ENCODE measurements at places on chromosomes 1 and 21.

GRCh38 chr1:23244256-23244761 is 27.0 kb upstream of the HTR1D start:
- no peak for DNase-seq

- no peak for DNase-seq
Measured at GRCh38 chr1:210233495-210234328, 1.1 kb downstream of the SERTAD4 start.

DNA sequence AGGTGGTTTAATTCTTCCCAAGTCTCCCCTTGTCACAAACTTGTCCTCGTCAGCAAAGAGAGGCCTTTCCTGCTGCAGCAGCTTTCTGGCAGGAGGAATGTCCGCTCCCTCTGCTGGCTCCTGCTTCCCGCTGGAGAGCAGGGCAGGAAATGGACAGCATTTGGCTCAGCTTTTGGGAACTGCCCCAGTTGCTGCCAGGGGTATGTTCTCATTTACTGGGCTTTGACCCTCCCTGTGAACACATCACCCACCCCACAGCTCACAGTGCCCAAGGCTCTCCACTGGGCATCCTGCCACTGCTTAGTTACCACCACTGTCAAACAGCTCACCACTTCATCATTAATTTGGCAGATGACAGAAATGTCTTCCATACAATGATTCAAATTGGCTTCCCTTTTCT is 75.4 kb downstream of the MRPL37 start:
- no peak for DNase-seq

DNA sequence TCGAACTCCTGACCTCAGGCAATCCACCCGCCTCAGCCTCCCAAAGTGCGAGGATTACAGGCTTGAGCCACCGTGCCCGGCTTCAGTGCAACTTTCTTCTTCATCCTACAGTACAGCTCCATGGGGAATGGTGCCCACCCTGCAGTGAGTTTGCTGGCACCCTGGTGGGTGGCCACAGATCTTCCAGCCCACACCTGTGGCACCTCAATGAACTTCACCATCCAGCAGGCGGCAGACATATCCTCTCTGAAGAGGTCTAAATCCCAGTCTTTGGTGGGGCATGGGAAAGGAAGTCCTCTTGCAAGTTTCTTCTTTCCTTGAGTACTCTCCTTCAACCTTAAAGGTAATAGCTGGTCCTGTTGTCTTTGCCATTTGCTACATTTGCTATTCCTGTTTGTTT is 18.1 kb upstream of the ZBTB8A start:
- no peak for DNase-seq

DNA sequence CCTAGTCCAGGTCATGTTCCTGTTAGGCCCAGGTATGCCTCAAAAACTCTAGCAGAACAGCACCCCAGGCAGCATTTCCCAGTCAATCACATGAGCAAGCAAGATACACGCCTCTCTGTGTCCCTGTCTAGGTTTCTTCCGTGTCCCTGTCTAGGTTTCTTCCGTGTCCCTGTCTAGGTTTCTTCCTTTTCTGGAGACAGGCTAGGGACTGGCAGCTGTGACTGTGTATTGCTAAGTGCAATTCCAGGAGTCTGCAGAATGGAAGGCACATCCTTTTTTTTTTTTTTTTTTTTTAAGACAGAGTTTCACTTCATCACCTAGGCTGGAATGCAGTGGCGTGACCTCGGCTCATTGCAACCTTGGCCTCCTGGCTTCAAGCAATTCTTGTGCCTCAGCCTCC is 77.6 kb downstream of the SETD4 start:
- no peak for DNase-seq

DNA sequence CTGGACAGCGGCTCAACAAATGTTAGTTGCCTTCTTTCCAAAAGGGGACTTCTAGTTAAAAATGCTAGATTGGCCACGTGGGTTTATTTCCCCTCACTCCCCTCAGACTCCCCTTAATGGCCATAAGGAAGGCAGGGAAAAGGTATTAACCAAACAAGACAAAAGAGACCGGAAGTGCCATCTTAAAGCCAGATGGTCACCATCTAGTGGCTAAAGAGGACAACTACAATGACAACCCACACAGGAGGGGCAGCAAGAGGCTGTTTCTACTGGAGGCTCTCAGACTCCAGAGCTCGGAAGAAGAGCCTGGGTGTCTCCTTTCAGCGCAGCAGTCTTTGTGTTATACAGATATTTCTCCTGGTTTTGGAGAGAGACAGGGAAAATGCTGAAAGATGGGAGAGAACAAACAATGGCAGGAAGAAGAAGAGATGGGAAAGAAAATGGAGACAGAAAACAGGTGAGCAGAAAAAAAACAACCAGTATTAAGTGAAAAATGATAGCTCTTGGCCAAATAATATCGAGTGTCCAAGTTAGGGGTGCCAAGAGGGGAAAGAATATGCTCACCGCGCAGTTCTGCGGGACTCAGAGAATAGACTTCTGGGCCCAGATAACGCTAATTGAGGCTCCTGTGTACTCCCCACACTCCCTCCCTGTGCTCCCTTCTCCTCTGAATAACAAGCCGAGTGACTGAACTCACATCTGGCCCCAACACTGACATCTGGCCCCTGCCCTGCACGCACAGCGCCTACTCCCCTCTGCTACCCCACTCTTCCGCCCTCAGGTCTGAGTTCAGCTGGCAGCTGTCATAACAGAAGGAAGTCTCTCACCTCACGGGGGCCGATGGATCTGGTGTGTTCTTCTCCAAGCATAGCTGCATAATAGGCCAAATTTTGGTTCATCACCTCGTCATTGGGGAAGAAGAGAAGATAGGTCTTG is 9.6 kb downstream of the P3H1 start:
- DNase-seq, result no peak
